ENCODE measurements at places on chromosomes 6 and 20.

DNA sequence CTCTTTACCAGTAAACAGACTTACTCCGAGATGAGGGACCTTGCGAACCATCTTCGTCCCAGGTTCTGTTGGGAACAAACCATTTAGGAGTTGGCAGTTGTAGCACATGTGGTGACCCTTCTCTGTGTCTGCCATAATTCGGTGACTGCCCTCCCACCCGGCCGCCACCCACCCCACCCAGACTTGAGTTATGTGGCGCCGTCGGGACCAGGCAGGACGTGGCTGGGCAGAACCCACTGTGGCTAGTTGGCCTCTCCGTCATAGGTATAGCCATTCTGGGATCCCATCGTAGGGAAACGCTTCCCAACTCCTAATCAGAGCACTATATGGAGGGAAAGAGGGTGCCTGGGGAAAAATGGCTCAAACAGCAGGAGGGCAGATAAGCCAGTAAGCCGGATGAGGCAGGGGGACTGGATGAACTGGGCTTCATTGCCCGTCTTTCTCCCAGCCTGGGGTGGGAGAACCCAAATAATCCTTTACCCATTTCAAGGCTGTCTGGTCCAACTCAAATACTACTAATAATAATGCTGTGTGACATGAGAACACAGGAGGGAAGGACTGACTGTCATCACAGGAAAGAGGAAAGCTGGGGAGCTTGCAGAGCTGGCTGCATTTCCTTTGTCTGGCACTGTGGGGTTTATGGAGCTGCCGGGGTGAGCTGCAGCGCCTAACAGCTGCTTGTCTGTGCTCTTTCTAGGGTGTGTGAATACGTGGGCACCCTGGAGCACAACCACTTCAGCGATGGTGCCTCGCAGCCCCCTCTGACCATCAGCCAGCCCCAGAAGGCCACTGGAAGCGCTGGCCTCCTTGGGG, 73.0 kb upstream of the PBOV1 start:
- no peak for DNase-seq

DNA sequence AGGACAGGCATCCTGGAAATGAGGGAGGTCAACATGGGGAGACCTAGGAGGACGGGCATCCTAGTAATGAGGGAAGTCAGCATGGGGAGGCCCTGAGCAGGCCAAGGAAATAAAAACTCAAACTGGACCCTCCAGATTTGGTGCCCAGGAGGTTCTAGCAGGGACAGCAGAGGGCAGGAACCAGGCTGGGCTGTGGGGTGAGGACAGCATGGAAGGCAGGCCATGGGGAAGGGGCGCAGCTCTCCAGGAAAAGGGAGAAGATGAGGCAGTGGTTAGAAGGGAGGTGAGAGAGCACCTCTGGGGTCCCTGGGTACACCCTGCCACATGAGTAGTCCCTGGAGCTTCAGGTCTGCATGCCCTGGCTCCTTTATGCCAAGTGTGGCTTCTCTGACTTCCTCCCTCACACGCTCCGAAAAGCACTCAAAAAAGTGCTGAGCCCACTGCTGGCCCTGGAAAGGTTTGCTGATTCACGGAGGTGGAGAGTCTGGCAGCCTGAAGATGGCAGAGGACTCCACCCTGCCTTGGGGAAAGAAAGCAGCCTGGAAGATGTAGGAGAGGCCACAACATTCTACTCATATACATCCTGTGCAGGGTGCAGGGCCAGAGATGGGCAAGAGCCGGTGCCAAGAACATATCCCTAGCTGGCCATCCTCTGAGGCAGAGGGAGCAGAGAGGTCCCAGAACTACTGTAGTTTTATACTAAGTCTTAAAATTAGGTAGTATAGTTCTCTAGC, 154.9 kb downstream of the MRPL14 start:
- DNase-seq = no peak

- DNase-seq = no peak
These were observed 16.5 kb upstream of the UBE2J1 start for GRCh38 chr6:89368999-89369398.

DNA sequence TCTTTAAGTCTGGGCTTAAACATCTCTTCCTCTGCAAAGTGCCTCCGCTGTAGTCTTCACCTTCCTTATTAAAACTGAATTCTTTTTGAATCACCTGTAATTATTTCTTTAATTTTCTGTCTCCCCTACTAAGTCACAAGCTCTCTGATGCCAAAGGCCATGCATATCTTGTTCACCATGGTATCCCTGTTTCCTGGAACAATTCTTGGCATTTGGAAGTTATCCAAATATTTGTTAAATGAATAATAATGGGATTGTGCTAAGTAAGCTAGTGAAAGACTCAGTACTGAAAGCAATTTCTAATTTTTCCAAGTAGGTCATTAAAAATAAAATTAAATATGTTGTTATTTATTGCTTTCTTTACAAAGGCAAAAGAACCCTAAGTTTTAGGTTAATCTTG, 12.2 kb downstream of the SNAP91 start:
- no peak for DNase-seq

- DNase-seq = no peak
These were observed 371.9 kb upstream of the ID4 start for GRCh38 chr6:19465256-19465655.

DNA sequence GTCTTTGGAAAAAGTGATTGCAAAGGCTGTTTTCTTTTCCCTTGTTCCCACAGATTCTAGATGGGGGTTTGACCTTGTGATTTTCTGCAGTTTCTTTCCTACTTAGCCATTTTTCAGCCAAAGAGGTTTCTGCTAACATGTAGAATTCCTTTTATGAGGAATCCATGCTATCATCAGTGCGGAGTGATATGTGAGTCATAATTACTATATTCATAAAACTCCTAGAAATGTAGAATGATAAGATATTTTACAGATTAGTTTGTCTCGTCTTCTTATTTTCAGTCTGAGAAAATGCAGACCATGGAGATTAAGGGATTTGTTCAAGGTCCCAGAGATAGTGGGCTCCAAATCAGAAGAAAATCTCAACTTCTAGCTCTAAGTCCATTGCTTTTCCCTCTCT, 98.6 kb downstream of the KCNQ5 start:
- DNase-seq = no peak

- peak; percentile 9 for DNase-seq
These were observed 47.4 kb downstream of the LGSN start for GRCh38 chr6:63272397-63272796.

DNA sequence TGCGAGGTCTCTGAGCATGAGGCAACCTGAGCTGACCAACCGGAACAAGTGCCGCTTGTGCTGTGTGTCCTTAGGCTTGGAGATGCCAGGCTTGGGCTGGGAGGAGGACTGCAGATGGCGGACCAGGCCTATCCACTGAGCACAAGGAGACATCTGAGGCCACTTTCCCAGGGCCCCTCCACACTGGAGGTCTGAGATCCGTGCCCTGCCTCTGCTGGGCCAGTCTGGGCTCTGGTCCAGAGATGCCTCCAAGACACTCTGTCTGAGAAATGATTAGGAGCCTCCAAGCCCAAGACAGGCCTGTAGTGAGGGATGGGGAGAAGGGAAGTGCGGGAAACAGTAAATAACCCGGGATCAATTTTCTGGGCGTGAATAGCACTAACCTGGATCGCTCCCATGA, 3.0 kb upstream of the MLN start:
- DNase-seq = no peak

DNA sequence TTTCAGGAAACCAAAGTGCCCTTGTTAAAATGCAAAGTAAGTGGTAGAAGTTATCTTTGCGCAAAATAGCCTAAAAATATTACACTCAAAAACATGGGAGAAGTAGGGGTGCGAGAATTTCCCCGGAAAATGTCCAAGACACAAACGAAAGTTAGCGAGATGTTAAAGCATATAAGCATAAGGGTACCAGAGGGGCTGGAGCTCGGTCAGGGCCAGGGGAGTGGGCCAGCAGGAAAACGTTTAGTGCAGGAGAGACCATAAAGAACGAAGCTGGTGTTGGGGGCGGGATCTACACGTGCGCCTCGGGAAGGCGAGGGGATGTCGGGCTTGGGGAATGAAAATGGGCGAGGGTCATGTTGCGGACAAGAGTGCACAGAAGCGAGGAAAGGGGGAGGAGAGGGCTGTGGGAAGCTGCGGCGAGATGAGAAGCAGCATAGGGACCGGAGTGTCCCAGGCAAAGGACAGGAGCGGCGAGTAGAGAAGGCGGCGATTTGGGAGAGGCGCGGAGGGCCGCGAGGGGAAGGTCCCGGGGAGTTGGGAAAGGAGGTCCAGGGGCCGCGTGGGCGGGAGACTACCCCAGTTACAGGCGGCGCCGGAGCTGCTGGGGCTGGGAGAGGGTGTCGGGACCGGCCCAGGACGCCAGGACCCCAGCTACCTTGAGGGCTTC, 600 bp downstream of the XPO5 start:
- no peak for DNase-seq

- DNase-seq = no peak
These were observed 15.3 kb downstream of the FOXO3 start for GRCh38 chr6:108575905-108576494.

DNA sequence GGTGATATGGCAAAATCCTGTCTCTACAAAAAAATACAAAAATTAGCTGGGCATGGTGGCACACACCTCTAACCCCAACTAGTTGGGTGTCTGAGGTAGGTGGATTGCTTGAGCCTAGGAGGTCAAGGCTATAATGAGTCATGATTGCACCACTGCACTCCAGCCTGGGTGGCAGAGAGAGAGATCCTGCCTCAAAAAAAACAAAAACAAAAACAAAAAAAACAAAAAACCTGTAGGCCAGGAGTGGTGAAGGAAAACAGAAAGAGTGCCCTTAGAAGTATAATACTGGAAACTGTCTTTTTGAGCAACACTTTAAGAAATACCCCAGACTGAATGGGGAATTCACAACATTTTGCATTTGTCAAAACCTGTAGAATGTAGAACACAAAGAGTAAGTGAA, 85.3 kb downstream of the JARID2 start:
- no peak for DNase-seq

DNA sequence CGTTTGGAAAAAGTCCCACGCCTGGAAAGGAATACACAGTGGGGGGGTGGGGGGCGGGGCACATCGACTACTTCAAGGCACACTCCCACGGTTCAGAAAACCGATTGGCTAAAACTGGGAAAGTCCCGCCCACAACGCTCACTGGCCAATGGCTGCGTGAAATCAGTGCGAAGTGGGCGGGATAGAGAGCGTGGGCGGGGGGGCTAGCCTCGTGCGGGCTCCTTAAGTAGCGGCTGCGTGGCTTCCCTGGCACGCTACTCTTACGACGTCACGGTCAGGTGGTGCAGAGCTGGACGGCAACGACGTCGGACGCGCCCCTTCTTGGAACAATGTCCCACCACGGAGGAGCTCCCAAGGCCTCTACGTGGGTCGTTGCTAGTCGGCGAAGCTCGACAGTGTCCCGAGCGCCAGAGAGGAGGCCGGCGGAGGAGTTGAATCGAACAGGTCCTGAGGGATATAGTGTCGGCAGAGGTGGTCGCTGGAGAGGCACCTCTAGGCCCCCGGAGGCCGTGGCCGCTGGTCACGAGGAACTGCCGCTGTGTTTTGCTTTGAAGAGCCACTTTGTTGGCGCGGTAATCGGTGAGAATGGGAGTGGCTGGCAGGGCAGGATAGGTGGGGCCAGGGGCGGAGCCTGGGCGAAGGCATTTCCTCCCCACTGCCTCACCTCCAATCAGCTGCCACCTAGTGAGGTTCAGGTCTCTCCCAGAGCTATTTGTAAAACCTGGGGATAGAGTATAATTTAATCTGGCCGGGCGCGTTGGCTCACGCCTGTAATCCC, at the start of gene DDX43:
Gene DDX43 (plus strand): TSS at position 252 of the 778 bp plus-strand sequence. CDS start 78 bp downstream, at position 330.
- no peak for DNase-seq

- no peak for DNase-seq
These were observed 110.3 kb downstream of the SOD2 start for GRCh38 chr6:159582736-159583135.

DNA sequence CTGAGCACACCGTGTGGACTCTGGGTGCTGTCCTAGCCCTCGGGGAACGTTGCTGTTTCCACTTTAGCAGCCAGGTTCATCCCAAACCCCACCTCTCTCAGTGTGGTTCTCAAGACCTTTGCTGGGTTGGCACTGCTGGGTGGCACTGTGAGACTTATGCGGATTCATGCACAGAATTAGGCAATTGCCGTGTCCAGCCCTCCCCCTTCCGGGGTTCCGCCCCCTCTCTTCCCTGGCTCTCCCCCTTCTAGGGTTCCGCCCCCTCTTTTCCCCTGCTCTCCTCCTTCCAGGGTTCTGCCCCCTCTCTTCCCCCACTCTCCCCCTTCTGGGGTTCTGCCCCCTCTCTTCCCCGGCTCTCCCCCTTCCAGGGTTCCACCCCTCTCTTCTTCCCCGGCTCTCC, 39.8 kb upstream of the SLCO4A1 start:
- no peak for DNase-seq

GRCh38 chr6:112227411-112227810, 27.0 kb downstream of the LAMA4 start:
- no peak for DNase-seq

- DNase-seq = no peak
These were observed 6.4 kb downstream of the CCND3 start for GRCh38 chr6:41935193-41935574.

GRCh38 chr6:41976794-41977484, 35.3 kb upstream of the CCND3 start:
- DNase-seq = no peak

DNA sequence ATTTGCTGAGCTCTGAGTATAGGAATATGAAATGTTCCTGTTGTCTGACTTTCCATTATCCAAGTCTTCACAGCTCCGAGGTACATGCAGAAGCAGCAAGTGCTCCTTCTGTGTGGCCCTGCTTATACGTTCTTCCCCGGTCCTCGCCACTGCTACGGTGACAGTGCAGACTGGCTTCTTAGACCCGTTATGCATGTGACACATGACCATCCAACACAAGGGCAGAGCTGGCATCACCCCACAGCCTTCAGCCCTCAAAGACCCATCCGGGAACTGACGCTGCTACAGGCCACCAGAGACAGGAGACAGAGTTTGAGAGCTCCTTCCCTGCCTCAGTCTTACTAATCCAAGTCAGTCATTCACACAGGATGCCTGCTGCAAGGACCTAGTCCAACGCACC, 70.4 kb downstream of the TRAM2 start:
- no peak for DNase-seq

DNA sequence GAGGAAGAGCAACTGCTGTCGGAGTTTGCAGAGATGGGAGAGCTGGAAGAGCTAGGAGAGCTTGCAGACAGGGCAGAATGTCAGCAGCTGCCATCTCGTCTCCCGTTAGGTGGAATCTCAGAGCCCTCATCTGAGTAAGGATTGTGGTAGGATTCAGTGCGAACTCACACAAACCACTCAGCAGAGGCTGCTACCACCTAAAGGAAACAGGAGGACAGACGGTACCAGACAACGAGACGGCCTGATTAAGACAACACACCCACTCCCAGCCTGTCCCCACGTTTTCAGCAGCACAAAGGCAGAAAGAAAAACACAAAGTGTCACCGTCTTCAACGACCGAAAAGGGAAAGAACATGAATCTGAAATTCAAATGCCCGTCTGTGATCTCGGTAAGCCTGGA, 4.1 kb downstream of the LEMD2 start:
- DNase-seq = no peak

DNA sequence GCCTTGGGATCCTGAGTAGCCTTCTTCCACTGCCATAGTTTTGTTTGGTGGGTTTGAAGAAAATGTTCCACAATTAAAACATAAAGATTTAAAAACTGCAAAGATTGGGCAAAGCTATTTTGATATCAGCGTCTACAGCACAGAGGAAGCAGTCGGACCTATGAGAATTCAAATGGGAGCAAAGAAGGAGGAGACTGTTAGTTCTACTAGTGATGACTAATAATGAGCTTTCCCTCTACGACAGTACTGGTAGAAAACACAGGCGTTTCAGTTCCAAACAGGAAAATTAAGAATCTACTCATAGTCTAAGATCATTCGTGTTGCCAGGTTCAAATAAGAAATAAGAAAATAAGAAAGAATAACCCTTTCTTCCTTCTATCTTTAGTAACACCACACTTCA, 121.2 kb downstream of the INSM1 start:
- no peak for DNase-seq

- DNase-seq = no peak
These were observed at the start of gene MAPK13 for GRCh38 chr6:36129941-36130666. MAPK13 (plus strand) TSS chr6:36130513; CDS start chr6:36130583, 70 bp downstream.

GRCh38 chr20:39885975-39886649, 802.9 kb downstream of the MAFB start:
- no peak for DNase-seq

Data from NCI-H1417 treated with DMSO at 0.1 percent for 48 hours (cell line).